ENCODE measurements at places on chromosomes 16 and 17. TPM values are rescaled to one million over a fixed set of nuclear protein-coding genes. Genes with fewer than 3 reads are reported as not detected.

TBX2 gene
- total RNA-seq = 1.5 TPM

GRCh38 chr16:50297301-50298074 is 31.1 kb downstream of the ADCY7 start:
- DNase-seq = no peak

DNA sequence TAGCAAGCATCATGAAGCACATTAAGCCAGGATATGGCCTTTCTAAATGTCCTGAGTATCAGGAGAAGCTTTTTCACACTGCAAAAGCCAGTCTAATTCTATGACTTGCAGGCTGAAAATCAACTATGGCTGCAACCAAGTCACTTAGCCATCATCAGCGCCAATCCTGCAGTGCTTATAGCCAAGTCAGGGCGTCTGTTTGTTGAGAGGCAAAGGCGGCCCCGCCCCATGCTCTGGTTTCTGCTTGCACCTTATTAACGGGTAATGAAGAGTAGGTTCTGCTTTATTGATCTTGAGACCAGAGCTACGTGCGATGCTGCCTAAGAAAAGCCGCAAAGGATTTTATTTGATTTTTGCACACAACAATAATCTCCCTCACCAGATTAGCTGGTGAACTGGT is 88.4 kb downstream of the CDH13 start:
- no peak for DNase-seq

GRCh38 chr16:67157892-67158635 is 1.6 kb downstream of the TRADD start:
- DNase-seq = no peak

DNA sequence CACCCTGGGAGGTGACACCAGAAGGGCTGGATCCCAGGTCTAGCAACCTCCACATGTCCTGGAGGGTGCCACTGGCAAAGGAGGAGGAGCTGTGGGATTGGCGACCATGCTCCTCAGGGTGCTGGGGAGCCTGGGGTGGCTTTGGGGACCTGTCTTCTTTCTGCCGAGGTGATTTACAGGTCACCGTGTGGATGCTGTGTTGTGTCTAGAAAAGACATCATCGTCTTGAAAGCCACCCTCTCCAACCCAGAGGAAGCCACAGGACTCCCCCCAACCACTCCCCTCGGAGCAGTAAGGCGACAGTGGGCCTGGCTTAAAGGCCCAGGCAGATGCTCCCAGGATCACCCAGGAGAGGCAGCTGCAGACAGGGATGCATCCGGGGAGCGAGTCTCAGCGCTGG is 29.7 kb upstream of the FASN start:
- no peak for DNase-seq
